ENCODE measurements at places on chromosomes 7 and 10.

DNA sequence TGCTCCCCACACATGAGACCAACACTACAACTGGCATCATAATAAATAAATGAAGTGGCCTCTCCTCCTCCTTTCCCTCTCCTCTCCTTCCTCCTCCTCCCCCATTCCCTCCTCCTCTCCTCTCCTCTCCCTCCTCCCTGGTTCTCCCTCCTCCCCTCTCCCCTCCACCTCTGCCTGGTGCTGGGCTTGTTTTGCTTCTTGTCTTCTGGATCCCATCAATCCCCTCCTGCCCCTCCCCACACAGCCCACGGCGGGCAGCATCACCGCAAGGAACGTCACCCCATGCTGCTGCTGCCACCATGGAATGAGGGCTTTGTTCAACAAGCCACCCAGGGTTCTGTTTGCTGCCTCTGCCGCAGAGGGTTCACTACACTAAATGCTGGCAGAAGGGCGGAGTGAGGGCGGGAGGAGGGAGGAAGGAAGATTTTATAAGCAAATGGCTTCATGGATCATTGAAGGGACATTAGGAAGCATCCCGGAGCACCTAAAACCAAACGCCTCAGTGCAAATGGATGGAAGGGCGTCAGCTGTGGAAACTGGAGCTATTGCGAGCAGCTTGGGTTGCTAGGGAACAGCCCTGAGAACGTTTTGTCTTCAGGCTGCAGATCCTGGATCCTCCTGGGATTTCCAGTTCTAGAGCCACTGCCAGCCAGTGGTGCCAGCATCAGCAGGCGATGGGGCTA, 379.7 kb upstream of the ZMIZ1 start:
- DNase-seq, result no peak

DNA sequence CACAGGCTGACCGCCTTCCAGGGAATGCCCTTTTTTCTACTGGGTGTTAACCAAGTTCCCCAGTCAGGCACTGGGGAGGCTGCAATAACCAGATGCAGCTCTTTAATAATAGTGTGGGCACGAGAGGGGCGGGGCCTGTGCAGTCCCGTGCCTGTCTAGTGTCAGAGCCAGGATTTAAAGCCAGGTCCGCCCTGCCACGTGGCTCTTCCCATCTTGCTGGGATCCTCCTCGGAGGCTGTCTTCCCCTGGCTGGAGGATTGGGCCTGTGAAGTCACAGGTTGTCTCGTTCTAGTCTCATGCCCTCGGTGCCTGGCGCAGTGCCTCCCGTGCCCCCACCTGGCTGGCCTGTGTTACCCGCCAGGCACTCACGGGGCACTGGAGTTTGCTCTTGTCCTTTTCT, 25.2 kb downstream of the TMEM120A start:
- no peak for DNase-seq

- no peak for DNase-seq
Measured at GRCh38 chr7:41470081-41470480, 232.8 kb downstream of the INHBA start.

DNA sequence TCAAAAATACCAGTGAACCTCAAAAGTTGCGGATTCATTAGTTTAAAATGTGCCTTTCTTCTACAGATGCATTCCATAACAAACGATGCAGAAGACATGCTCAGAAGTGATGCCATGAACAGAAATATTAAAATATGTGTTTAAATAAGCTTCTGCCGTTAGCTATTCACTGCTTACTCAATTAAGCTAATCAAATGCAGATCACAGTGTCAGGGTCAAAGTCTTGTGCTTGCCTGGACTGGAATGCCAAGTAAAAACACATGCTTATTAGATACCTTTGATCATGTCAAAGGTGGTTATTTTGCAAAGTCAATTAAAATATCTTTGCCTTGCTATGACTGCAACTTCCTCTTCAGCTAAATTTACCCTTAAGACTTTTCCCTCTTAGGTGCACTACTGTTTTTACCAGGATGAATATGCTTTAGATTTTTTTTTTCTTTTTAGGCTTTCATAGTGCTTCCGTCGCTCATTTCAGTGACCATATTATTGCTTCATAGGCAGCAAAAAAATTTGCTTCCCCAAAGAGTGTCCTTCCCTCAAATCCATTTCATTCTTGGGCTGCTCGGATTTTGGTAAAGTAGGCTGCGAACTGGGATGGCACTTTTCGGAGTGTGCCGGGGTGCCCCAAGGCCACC, 905 bp downstream of the ASB13 start:
- no peak for DNase-seq

DNA sequence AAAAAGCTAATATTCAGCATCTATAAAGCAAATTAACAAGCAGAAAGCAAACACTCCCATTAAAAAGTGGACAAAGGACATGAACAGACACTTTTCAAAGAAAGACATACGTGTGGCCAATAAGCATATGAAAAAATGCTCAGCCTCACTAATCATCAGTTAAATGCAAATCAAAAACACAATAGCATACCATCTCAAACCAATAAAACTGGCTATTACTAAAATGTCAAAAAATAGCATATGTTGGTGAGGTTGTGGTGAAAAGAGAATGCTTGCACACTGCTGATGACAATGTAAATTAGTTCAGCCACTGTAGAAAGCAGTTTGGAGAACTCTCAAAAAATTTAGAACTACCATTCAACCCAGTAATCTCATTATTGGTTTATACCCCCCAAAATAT, 284.6 kb upstream of the KCND2 start:
- DNase-seq, result no peak

GRCh38 chr10:109534193-109534592, 389.1 kb downstream of the XPNPEP1 start:
- DNase-seq, result no peak

GRCh38 chr7:130899638-130900401, 165.8 kb upstream of the KLF14 start:
- no peak for DNase-seq

- DNase-seq, result no peak
Measured at GRCh38 chr10:23310404-23310803, 34.2 kb downstream of the C10orf67 start.

DNA sequence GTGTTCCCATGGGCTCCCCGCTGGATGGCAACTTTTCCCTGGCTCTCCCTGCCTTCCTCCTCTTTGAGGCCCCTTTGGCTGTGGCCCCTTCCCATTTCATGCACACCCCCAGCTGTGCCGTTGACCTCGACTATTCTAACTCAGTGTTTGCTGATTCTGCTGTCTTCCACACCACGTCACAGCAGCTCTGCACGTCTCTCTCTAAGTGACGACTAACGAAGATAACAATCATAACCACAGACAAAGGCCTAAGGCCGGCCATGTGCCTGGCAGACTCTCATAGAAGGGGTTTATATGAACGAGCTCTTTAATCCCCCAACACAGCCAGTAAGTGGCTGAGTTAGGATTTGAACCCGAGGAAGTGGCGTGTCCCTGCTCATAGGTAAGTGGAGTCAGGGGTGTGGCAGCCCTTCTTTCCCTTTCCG, 151.5 kb upstream of the SHH start:
- no peak for DNase-seq

DNA sequence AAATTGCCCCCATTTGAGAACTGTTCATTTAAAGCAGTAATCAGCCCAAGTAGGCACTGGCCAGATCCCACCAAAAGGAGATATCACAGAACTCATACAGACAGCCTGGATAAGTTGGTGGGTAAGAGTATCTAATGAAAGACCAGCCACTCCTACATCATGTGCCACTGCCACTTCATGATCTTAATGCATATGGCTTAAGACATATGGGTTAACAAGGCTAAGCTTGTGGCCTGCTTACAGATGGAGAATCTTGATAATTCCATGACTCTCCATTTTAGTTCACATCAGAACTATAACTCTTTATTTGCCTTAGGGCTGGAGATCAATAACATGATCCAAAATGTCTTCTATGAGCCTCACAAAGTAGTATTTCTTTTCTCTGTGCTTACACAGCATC, 6.8 kb upstream of the IFIT1B start:
- DNase-seq, result no peak

GRCh38 chr10:78331391-78331922, 297.8 kb downstream of the RPS24 start:
- DNase-seq, result no peak

- DNase-seq, result no peak
Measured at GRCh38 chr7:150959739-150960734, 18.1 kb downstream of the KCNH2 start.

DNA sequence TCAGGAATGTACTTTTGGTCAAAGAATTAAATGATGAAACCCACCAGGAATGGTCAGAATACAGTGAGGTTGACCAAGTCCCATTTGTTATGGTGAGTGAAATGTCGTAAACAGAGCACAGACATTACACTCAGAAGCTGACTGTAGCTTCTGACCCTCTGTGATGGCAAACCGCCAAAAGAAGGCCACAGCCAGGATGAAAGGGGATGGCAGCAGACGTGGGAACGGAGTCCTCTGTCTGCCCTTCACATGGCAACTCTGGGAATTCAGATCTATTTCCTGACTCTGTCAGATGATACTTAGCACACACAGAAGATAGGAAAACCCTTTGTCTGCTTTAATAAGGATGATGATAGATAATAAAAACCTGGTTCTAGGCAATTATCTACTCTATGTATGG, 757.1 kb downstream of the SORCS3 start:
- no peak for DNase-seq
